ENCODE measurements at places on chromosomes 5 and 9. TPM values are rescaled to one million over a fixed set of nuclear protein-coding genes. Genes with fewer than 3 reads are reported as not detected.

DNA sequence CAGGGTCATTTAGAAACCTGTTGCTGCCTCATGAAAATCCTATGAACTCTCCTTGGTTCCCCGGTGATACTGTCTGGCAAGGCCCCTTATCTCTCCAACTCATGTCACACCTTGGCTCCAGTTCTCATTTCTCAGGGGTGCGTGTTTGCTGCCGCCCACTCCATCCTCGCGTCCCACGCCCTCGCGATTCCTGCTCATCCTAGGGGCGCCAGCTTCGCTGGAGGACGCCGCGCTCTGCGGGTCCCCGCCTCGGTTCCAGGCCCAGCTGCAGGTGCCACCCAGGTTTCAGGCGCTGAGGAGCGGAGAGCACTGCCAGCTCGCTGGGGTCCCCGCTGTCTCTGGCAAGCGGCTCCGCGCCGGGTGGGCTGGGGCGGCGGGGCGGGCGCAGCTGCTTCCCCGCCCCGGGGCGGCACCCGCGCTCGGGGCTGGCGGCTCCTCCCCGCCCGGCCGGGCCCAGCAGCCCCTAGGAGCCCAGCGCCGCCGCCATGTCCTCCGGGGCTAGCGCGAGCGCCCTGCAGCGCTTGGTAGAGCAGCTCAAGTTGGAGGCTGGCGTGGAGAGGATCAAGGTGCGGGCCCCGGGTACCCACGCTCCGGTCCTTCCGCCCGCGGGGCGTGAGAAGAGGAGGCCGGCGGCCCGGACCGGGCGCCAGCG, at the start of gene GNG10:
GNG10 (plus strand) TSS at position 456 of the 652 bp plus-strand sequence; CDS start at position 486, 30 bp downstream.
- H3K4me1 ChIP-seq, result peaks cover 21% of the 10 kb centered on the region
- DNase-seq, result peak; percentile 75
- peak within 1 kb of the TSS; percentile 85 for H3K27ac ChIP-seq
- no peaks in the 10 kb centered on the region for H3K36me3 ChIP-seq
- no peaks in the 10 kb centered on the region for H3K27me3 ChIP-seq
- peak within 1 kb of the TSS; percentile 93 for H3K4me3 ChIP-seq

DNA sequence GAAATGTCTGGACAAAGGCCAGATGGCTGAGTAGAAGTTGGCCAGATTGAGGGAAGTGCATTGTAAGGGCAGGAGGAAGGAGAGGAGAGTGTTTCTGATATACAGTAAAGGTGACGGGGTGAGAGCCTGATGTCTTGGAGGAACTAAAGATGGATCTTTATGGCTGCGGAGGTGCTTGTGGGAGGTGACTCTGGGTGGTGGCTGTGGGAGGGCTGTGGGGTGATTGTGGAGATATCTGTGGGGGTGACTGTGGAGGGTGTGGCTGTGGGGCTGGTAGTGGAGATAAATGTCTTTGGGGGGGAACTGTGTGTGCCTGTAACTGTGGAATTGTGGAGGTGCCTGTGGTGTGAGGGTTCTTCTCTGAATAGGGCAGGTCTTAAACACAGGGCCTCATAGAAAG, 121.4 kb downstream of the CMYA5 start:
- DNase-seq, result no peak
- peaks cover 19% of the 10 kb centered on the region for H3K27me3 ChIP-seq
- H3K4me3 ChIP-seq, result no peak overlapping the region
- H3K4me1 ChIP-seq, result peaks cover 6% of the 10 kb centered on the region
- no peak overlapping the region for H3K27ac ChIP-seq

DNA sequence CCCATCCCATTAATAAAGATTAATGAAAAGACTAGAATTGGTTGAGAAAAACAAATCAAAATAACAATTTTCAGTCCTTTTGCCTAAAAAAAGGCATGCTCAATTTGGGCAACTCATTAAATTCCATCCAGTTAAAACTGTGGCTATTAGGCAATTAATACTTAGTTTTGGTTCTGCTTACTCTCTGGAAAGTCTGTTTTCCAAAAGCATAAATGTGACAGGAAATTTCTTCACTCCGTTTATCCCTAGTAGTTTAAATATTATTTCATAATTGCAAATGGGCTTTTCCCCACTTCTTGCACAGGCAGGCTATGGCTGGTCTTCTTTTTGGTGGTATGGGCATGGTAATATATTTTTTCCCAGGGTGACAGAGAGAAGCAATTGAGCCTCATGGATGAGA, 373.3 kb upstream of the KLF4 start:
- peaks cover 19% of the 10 kb centered on the region for H3K4me1 ChIP-seq
- no peaks in the 10 kb centered on the region for H3K36me3 ChIP-seq
- peaks cover 2% of the 10 kb centered on the region for H3K27me3 ChIP-seq
- peak overlapping the region; percentile 21 for H3K27ac ChIP-seq

- H3K27me3 ChIP-seq, result no peaks in the 10 kb centered on the region
- no peak overlapping the region for H3K27ac ChIP-seq
- DNase-seq, result no peak
Observed at GRCh38 chr9:76115396-76115795, 224.9 kb downstream of the PCSK5 start.

- H3K4me3 ChIP-seq, result no peak overlapping the region
- no peak overlapping the region for H3K27ac ChIP-seq
- H3K4me1 ChIP-seq, result peaks cover 25% of the 10 kb centered on the region
- no peak for DNase-seq
- peaks cover 3% of the 10 kb centered on the region for H3K36me3 ChIP-seq
Observed at GRCh38 chr9:70137577-70137976, 93.9 kb downstream of the MAMDC2 start.

DNA sequence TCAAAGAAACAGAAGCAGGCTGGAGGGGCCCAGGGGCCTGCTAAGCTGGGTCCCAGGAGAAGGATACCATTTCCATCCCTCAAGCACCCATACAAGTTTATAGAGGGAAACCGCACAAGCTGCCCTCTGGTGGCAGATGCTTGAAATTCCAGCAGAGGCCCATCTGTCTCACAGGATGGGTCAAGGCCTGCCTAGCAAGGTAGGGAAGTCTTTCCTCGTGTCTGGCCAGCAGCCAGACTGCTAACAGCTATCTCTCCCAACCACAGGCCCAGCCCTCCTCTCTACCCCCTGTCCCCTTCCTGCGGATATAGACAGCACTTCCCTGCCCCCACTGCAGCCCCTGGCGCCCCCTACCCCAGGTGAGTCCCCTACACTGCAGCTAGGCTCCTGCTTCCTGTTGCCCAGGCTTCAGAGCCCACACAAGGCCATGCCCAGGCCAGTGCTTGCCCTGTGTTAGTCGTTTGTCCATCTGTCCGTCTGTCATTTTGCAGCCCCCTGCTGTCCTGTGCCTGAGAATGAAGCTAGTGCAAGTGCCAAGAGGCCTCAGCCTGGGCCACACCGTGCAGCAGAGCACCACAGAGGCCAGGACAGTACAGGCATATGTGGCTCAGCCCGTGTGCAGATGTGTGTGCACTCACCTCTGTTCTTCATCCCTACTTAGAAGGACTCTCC, 26.2 kb downstream of the TCF7 start:
- peaks cover 3% of the 10 kb centered on the region for H3K36me3 ChIP-seq
- peak; percentile 71 for DNase-seq
- H3K27me3 ChIP-seq, result no peaks in the 10 kb centered on the region
- H3K27ac ChIP-seq, result peak overlapping the region; percentile 32
- no peak overlapping the region for H3K4me3 ChIP-seq

- H3K27ac ChIP-seq, result no peak overlapping the region
- H3K4me1 ChIP-seq, result no peaks in the 10 kb centered on the region
- H3K27me3 ChIP-seq, result no peaks in the 10 kb centered on the region
- DNase-seq, result no peak
- H3K36me3 ChIP-seq, result peaks cover 25% of the 10 kb centered on the region
Observed at GRCh38 chr5:151469992-151470391, 22.6 kb downstream of the SLC36A1 start.

DNA sequence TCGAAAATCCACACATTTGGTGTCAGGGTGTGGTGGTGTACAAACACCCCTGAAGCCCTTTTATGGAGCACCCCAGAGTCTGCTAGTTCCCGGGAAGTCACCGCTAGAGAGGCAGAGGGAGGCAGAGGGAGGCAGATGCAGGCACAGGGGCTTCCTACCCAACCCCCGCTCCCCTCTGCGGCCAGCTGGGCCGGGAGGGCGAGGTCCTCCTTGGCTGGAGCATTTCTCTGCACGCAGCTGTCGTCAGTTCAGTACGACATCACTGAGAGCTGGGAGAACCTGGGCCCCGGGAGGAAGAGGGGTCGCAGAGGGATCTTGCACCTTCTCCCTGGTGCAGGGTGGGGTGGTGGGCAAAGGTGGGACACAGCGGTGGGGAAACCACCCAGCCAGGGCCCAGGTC, 15.8 kb upstream of the UBAC1 start:
- H3K4me1 ChIP-seq, result peaks cover 3% of the 10 kb centered on the region
- DNase-seq, result no peak
- no peaks in the 10 kb centered on the region for H3K36me3 ChIP-seq
- peaks cover 36% of the 10 kb centered on the region for H3K27me3 ChIP-seq
- no peak overlapping the region for H3K4me3 ChIP-seq

DNA sequence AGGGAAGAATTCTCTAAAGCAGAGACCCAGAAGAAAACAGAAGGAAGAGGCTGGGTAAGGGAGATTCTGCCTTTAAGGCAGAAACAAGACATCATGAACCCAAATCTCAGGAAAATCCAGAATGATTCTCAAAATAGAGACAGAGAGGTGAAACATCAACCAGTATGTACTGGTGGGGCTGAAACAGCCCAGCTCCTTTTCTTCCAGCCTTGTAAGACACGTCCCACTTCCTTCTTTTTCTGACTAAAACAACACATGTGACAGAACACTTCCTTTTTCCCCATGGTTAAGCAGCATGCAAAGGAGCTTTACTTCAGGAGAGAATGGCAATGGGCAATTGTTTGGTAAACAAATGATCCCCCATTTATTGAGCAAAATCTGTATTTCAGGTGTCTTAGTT, 230.8 kb upstream of the NR4A3 start:
- H3K4me1 ChIP-seq, result peaks cover 8% of the 10 kb centered on the region
- DNase-seq, result no peak
- peaks cover 1% of the 10 kb centered on the region for H3K36me3 ChIP-seq
- H3K4me3 ChIP-seq, result no peak overlapping the region
- no peaks in the 10 kb centered on the region for H3K27me3 ChIP-seq

DNA sequence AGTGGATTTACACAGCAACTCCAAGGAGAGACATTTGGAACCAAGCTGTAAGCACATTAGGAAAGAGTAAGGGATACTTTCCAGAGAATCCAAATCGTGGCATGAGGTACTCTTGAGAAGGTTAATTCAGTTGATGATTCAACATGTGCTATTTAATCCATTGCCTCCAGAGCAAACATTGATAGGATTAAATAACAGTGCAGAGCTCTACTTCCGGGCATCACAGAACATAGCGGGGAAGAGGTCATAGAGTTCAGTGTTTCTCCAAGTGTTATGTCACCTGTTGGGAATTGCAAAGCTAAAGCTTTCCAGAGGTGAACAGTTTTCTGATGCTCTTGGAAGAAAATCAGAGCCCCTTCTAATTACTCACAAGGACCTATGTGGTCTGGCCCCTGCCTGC, 127.5 kb downstream of the PPP2R2B start:
- H3K4me1 ChIP-seq, result peaks cover 28% of the 10 kb centered on the region
- DNase-seq, result no peak
- H3K4me3 ChIP-seq, result no peak overlapping the region
- H3K27me3 ChIP-seq, result no peaks in the 10 kb centered on the region
- no peak overlapping the region for H3K27ac ChIP-seq

The DRD1 gene
- 0.40 TPM for total RNA-seq

The LRRTM2 gene
- total RNA-seq, result 0.13 TPM

The SH3PXD2B gene
- 68.9 TPM for total RNA-seq
